ENCODE measurements at places on chromosomes 11 and 22. TPM values are rescaled to one million over a fixed set of nuclear protein-coding genes. Genes with fewer than 3 reads are reported as not detected.

Gene VSIG10L2
- not detected for total RNA-seq

Gene HTR3B
- not detected for total RNA-seq

Gene SCGB1C1
- not detected for total RNA-seq

Gene APOL5
- not detected for total RNA-seq

Gene LRP4
- 1.5 TPM for total RNA-seq

All from cardiac atrium fibroblast (primary cell).